ENCODE measurements at places on chromosomes 4 and X.

DNA sequence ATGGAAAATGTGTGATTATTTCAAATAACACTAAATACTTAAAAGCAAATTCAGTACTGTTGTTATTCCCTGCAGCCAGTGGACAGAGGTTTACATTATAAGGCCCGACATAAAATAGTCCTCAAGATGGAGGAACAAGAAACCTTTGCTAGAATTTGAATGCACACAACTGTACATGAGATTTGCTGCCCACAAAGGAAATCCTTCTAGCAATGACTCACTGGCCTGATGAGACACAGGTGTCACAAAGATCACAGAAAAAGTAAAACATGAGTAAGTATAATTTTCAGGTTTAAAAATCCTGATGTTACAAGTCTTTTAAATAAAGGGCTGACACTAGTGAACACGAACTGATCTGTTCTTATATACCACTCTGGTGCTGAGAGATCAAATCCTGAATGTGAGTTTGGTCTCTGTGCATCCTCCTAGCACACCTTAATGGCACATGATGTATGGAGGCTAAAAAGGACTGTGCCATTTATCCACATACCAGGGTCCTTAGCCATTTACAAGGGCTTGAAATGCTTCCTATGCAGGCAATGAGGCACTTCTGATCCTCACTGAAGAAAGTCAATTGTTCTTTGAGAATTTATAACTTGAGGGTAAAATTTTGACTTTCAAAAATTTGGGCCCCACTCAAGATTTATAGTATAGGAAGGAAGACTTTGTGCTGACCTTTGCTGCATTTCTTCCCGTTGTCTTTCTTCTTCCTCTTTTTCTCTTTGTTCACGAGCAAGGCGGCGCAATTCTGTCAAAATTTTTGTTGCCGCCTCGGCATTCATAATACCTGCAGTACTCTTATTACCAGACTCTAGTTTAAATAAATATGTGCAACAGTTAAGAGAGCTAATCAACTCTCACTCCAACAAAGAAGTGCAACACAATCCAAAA is 23.0 kb downstream of the MAP7D3 start:
- DNase-seq, result no peak

GRCh38 chr4:142383800-142384470 is 462.2 kb downstream of the INPP4B start:
- no peak for DNase-seq

DNA sequence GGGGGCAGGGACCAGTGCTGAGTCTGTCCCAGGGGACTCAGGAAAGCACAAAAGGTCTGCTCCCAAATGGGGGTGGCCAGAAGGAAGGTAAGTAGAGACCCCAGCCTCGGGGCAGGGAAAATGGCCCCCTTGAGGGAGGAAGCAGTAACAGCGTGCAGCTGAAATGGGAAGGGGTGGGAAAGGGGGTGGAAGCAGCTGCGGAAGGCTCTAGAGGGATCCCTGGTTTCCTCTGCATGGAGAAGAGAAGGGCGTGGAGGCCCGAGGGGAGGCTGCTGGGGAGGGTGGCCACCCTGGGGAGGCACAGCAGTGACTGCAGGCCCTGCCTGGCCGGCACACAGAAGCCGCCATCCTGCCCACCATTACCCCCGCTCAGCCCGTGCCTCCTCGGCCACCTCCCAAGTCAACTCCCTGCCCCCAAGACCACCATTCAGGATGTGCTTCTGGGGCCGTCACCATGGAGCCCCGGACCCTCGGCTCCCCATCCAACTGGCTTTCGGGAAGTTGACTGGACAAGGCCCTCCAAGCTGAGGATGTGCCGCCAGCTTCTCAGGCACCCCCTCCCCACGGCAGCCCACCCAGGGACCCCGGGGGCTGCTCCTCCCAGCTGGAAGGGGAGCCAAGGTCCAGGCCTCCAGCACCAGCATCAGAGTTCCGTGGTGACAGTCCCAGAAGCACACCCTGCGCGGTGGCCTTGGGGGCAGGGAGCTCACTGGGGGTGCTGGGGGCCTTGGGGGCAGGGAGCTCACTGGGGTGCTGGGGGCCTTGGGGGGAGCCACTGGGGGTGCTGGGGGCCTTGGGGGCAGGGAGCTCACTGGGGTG is 23.6 kb downstream of the CFAP99 start:
- DNase-seq, result no peak

- peak; percentile 15 for DNase-seq
Observed at GRCh38 chrX:53831662-53832635, 145.4 kb upstream of the HUWE1 start.

DNA sequence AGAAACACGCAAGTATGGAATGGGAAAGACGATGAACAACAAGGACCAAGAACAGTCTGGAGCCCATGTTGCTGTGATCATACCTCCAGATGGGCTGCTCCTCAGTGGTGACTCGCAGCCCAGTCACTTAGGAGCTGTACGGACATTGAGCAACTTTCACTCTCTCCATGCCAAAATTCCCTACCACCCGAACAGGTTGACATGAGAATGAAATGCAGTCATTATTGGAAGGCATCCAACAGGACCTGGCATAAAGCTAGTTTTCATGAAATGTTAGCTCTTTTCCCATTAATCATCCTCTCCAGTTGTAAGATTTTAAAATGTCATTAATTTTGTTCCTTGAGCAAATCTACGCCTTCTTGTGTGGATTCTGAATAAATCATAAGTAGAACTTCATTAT is 82.7 kb upstream of the GPM6B start:
- peak; percentile 30 for DNase-seq

DNA sequence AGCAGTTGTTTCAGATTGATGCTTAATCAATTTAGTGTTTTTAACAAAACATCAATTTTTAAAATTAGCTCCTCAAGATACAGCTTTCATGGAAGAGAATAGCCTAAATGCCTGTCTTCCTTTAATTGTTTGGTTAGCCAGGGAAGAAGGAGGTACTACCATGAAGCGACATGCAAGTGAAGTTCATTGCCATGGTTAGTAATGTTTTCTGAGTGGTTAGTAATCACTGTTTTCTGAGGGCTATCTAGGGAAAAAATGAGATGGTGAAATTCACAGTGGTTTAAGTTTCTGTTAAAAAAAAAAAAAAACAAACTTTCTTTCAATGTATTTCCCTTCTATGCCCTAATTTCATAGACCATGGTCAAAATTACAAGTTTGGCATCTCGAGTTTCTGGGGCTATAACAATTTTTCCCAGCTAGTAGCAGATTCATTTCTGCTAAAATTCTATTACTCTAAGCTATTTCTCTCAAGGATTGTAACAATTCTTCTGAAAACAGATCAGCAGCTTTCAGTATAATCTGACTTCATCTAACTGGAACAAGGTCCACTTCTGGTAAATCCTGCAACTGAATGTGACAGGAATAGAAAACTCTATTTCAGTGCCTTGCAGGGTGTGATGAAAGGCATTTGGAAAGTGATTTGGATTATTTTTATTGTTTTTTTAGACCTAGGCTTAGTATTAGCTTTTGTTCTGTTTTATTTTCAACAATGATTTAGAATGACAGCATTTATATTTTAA is 157.0 kb downstream of the PCDH18 start:
- DNase-seq, result no peak

DNA sequence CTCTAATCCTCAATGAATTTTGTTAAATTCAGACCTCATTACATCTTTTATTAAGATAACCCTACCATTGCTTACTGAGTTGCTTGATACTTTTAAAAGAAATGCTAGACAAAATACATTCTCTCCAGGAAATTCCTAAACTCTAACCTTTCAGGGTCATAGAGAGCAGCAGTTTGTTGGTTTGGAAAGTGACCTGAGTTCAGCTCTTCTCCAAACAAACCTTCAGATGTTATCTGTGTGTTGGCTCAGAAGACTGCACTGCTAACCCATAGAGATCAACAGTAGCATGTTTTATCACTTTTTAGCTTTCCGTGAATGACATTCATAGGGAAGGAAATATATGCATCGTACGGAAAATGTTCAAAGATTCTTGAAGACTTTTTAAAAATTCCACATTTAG is 101.8 kb upstream of the VEGFC start:
- no peak for DNase-seq

- peak; percentile 55 for DNase-seq
Observed at GRCh38 chrX:40922307-40922706, 162.9 kb upstream of the USP9X start.

DNA sequence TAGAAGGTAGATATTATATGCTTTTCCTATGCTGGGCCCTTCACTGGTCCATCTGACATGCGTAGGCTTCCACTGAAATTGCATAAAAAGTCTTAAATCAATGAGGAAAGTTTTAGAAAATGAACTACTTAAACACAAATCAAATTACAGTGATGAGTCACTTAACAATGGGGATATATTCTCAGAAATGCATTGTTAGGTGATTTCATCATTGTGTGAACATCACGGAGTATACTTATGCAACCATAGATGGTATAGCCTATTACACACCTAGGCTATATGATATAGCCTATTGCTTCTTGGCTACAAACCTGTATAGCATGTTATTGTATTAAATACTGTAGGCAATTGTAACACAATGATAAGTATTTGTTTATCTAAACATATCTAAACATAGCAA is 10.3 kb downstream of the STAP1 start:
- no peak for DNase-seq

- DNase-seq, result peak; percentile 54
Observed at GRCh38 chr4:73922766-73923630, 53.8 kb downstream of the CXCL1 start.

DNA sequence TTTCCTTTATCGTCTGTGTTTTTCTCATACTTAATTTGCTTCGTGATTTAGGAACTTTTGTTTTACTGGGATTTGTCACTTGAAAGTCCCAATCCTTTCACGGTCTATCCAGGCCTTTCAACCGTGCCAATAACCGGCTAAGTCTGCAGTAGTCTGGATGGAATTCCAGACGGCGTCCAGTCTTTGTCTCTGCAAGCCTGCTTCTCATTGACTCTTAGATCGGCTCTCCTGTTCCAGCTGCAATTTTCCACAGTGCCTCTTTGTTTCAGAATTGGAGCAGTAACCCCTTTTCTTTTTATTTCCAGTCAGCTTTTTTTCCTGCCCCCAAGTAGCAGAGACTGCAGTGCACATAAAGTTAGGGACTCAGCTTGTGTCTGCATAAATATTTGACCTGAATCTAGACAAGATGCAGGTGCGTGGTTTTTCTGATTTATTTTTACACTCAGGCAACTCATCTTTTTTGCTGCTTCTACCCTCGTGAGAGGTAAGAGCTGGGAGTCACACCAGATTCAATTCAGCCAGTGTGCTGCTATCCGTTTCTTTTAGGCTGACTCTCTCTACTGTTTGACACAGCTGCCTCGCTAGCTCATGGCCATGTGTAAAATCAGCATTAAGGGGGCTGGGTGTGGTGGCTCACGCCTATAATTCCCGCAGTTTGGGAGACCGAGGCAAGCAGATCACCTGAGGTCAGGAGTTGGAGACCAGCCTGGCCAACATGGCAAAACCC is 37.4 kb upstream of the DHRSX start:
- DNase-seq, result no peak

DNA sequence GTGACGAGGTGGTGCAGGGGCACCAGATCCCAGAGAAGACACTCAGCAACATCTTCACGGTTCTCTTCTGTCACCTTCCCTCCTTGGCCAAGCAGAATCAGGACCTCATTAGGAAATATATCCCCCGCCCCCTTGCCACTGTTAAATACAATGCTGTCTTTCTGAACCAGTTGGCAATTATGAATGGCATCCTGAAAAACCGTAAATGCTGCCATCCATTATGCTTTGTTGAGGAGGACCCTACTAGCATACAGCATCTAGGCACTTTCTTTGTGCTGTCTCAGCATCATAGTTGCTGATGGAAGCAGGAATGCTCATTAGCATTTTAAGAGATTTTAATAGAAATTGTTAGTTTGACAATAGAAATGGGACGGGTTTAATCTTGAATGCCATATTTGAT is 138.5 kb downstream of the DCLK2 start:
- DNase-seq, result no peak

GRCh38 chr4:26531491-26532116 is 41.3 kb upstream of the CCKAR start:
- DNase-seq, result no peak

DNA sequence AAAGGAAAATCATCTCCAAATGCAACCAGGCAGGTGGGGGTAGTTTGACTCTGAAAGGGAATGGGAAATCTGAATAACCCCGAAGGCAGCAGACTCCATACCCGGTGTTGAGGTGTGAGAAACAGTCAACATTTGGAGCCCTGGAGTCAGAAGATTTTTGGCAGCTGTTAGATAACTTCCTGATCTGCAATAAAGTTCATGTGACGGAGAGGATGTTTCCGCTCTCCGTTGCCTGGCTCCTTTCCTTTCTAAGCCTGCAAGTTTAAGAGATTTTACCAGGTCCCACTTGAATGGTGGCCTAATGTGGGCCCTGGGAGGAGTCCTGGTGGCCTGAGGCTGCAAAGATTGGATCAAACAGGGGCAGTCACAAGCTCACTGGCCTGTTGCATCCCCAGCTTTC is 27.7 kb downstream of the HAND2 start:
- no peak for DNase-seq
